ENCODE measurements at places on chromosomes 2 and 18. TPM values are rescaled to one million over a fixed set of nuclear protein-coding genes. Genes with fewer than 3 reads are reported as not detected.
A peak's percentile ranks its signal among the peaks of the same experiment; 100 is the strongest.

DNA sequence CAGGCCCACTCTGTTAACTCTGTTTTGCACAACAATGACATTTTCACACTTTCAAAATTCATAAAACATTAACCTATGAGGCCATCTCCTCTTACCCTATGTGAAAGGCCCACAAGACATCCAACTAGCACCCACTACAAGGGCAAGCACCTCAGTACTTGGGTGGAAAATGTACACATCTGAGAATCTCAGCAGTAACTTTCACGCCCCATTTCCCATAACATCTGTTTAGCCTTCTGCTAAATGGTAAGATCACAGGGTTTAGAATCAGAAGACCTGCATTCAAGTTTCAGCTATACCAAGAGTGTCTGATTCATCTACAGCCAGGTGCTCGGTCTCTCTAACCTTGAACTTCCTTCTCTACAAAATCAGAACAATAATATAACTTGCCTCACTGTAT is 89.2 kb downstream of the SP100 start:
- no peak for DNase-seq

Gene CUL3
- 75.7 TPM for total RNA-seq

DNA sequence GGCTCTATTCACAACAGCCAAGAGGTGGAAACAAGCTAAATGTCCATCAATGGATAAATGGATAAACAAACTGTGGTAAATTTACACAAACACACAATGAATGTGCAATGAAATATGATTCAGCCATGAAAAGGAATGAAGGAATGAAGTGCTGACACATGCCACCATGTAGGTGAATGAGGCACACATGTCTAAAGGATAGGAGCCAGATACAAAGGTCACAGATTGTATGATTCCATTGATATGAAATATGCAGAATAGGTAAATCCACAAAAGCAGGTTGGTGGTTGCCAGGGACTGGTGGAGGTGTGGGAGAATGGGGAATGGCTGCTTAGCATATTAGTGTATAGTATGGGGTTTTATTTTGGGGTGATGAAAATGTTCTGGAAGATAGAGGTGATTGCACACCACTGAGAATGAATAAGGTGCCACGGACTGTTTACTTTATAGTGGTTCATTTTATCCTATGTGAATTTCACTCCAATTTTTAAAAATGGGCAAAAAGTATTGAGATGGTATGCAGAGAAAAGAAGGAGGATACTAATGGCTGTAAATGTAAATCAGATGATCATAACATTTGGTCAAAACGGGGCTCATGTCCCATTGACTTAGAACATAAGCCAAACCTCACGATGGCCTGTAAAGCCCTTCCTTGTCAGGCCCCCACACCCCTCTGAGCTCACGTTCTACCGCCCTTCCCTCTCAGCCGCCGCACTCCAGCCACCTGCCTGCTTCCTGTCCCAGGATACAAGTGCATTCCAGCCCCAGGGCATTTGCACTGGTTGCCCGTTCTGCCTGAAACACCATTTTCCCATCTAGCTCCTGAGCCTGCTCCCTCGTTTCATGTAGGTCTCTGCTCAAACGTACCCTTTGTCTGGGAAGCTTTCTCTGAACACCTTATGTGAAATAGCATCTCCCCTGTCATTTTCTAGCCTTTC is 165.5 kb downstream of the DDX1 start:
- no peak for DNase-seq

- DNase-seq, result peak; percentile 89
These were observed 55.5 kb downstream of the SEPTIN10 start for GRCh38 chr2:109558076-109558882.

Gene RAMP1
- total RNA-seq, result 3.1 TPM

DNA sequence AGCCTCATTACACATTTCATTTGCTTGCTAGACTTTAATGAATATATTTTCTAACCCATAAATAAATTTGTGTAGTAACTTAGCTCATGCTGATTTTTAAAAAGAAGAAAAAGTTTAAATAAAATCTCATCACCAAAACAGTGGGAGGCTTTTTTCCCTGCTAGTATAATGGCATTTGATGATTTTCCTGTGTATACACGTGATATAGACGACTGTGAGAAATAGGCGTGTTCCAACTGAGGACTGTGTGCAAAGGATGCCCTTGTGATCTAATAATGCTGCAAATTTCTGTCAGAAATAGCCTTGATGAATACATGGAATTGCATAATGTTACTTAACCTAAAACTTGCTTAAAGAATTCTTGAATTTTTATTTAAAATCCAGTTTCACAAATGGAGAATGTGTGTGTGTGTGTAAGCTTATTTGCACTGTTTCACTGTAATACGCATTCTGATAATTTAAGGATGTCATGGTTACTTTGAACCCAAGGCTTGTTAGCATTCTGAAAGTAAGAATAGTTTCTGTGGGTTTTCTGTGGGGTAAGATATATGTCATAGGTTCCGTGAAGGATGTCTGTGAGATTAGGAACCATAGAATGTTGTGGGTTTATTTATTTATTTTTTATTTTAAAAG is 178.0 kb downstream of the DLGAP1 start:
- DNase-seq, result no peak

Gene ABCG8
- total RNA-seq, result not detected

Gene FAM237A
- not detected for total RNA-seq

- no peak for DNase-seq
These were observed 356.9 kb upstream of the KLHL29 start for GRCh38 chr2:23028106-23028505.

GRCh38 chr2:145096582-145096981 is 576.7 kb upstream of the ZEB2 start:
- peak; percentile 62 for DNase-seq

GRCh38 chr2:163264341-163264740 is 425.8 kb upstream of the KCNH7 start:
- peak; percentile 77 for DNase-seq

DNA sequence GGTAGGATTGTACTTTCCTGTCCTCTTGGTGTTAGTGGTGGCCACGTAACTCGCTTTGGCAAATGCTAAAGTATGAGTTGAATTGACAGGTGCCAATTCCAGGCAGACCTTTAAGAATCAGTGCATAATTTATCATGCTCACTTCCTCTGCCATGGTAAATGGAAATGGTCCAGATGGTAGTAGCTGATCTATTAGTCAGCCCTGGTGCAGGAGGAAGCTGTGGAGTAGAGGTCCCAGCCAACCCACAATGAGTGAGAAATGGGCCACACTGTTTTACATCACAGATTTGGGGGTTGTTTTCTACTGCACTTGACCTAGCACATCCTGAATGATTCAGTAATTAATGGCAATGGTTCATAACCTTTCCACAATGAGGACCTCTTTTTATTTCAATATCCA is 104.4 kb downstream of the RGPD3 start:
- no peak for DNase-seq

DNA sequence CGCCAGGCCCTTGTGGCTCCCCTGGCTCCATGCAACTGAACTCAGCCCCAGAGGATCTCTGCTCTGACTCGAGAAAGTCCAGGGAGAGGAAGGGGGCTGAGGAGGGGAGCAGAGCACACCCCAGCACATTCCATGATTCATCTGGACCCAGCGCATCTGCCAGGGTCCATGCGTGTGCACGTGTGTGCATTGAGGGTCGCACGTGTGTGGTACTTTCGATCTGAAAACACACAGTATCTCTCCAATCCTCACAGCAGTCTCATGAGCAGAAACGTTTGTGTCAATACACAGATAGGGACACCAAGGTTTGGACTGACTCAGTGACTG is 146.4 kb upstream of the ID2 start:
- no peak for DNase-seq

GRCh38 chr2:52386433-52387030 is 1354.6 kb upstream of the NRXN1 start:
- no peak for DNase-seq

GRCh38 chr2:96596596-96596995 is 41.5 kb downstream of the KANSL3 start:
- DNase-seq, result no peak

- no peak for DNase-seq
These were observed 91.1 kb downstream of the MAP4K4 start for GRCh38 chr2:101788565-101788964.

DNA sequence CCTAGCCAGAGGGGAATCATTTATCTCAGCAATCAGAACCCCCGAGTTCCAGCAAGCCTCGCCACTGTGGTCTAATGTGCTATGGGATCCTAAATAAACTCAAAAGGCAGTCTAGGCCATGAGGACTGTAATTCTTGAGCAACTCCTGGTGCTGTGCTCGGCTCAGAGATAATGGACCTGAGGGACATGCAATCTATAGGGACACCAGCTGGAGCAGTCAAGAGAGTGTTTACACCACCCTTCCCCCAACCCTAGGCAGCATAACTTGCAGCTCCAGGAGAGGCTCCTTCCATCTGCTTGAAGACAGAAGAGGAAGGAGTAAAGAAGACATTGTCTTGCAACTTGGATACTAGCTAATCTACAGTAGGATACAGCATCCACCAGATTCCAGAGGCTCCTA is 225.5 kb upstream of the KLHL14 start:
- DNase-seq, result no peak

Gene LRP2
- total RNA-seq, result 0.41 TPM

DNA sequence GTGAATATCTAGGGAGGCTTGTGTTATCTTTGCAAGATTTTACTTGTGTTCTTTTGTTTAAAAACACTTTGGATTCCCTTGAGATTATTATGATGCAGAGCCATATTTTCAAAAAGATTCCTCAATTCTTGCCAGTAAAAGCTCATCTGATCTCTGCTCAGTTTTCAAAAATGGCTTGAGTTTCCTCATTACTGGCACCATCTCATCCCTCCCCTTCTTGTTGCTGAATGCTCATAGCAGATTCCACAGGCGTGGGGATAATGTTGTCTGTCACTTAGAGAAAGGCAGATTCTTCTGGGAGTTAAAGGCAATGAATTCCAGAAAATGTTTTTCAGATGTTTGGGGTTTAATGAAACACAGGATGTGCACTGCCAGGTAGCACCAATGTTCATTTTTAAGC is 170.4 kb upstream of the TANK start:
- peak; percentile 45 for DNase-seq

- DNase-seq, result peak; percentile 99
These were observed 95.1 kb downstream of the MTCL1 start for GRCh38 chr18:8800445-8800844.

DNA sequence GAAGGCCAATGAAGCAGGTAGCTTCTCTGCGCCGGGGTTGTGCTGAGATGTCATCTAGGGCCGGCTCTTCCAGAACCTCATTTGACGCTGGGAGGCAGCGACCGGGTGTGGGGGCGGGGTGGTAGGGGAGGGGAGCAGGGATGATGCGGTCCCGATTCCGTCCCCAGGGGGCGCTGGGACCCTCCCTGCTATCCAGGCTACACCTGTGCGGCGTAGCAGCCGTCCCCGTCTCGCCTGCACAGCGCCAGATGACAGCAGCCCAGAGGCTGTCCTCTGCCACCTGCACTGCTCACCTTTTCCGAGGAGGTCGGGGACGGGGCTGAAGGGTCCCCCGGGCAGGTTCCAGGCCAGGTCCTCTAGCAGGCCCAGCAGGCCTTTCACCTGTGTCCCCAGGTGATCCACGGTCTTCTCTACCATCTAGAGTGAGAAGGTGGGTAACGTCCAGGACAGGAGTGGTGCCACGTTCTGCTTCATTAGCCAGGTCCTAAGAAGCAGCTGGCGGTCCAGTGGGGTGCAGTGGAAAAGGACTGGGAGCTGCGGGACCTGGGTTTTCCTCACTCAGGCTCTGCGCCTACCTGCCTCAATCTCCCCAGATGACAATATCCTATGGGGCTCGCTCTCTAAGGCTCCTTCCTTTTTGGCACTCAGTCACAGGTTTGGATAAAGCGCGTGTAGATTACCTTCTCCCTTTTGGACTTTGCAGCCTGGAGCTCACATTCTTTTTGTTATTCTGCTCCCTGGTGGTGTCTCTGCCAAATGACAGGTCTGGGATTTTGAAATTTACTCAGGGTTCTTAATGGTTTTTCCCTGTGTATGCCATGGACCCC is 56.0 kb upstream of the RAB6C start:
- DNase-seq, result peak; percentile 58

DNA sequence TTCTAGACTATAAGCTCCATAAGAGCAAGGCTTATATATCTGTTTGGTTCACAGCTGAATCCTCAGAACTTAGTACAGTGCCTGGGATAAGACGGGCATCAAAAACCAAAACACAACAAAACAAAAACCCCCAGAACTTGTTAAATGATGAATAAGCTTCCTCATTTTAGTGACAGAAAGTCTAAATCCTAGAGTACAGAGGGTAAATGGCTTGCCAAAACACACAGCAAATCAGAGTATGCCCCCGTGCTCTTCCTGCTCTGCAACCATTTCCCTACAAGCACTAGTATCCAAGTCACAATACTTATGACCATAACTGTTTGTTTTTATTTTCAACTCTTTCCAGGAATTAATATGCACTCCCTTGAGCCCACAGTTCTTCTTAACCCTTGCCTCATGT is 10.1 kb downstream of the ZNF521 start:
- no peak for DNase-seq

DNA sequence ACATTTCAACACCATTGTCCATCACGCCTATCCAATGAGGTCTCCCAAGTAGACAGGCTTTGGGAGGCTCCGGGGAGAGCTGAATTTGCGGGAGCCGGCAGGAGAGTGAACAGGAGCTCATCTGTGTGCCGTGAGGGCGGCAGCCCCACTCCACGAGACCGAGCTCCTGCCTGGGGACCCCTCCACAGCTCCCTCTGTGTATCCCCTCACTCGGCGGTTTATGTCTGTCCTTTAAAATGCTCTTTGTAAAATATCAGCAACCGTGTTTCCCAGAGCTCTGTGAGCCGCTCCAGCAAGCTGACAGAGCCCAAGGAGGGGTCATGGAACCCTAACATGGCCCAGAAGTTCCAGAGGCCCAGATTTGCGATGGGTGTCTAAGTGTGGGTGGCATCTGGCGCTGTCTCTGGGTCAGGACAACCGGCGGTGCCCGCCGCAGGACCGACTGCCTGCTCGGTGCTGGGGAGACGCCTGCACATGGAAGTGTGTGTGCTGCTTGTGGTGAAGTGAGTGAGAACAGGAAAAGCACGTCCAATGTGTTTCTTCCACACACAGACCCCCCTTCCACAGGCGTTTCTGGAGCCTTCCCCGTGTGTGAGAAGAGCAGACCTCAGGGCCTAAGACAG is 34.8 kb downstream of the SLC66A2 start:
- no peak for DNase-seq

DNA sequence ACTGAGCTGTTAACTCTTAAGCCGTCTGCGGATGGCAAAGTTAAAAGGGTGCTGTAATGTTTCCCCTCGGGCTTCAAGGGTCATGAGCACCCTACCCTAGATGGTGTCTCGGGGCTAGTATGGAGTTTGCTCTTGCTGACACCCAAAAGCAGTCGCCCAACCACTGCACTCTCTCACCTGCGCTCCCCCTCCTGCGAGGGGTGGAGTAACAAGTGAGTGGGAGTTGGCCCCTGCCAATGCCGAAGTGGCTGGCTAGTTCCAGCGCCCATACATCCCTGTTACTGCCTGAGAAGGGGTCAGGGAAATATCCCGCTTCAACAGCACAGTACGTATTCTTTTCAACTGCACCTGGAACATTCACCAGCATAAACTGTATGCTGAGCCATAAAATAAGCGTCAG is 47.5 kb downstream of the FAM117B start:
- no peak for DNase-seq

DNA sequence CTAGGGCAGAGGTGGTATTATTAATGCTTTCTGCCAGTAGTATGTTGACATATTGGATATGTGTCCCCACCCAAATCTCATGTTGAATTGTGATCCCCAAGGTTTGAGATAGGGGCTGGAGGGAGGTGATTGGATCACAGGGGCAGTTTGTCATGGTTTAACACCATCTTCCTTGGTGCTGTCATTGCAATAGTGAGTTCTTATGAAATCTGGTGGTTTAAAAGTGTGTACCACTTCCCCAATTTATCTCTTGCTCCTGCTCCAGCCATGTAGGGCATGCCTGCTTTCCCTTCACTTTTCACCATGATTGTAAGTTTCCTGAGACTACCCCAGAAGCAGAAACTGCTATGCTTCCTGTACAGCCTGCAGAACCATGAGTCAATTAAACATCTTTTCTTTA is 47.1 kb upstream of the THSD7B start:
- no peak for DNase-seq

Gene TEKT4
- not detected for total RNA-seq
